NCI-H2107 (cell line): ENCODE measurements at places on chromosomes 7 and 10.

GRCh38 chr10:60286559-60286958 is 103.1 kb downstream of the ANK3 start:
- DNase-seq: no peak

DNA sequence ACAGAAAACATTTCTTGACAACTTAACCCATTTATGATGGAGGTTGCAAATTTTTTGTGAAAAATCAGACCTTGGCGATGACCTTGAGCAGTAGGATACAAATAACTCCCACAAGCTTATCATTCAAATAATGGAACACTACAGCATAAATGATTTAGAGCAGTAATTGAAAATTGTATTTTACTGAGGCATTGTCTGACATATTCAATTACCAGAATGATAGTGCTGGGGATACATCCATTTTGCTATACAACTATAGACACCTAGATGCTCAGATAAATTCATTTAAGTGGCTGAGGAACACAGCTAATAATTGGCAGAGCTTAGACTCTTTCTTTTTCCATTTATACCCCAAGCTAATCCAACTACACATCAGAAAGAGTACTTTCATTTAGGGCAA is 18.9 kb downstream of the TWIST1 start:
- no peak for DNase-seq

DNA sequence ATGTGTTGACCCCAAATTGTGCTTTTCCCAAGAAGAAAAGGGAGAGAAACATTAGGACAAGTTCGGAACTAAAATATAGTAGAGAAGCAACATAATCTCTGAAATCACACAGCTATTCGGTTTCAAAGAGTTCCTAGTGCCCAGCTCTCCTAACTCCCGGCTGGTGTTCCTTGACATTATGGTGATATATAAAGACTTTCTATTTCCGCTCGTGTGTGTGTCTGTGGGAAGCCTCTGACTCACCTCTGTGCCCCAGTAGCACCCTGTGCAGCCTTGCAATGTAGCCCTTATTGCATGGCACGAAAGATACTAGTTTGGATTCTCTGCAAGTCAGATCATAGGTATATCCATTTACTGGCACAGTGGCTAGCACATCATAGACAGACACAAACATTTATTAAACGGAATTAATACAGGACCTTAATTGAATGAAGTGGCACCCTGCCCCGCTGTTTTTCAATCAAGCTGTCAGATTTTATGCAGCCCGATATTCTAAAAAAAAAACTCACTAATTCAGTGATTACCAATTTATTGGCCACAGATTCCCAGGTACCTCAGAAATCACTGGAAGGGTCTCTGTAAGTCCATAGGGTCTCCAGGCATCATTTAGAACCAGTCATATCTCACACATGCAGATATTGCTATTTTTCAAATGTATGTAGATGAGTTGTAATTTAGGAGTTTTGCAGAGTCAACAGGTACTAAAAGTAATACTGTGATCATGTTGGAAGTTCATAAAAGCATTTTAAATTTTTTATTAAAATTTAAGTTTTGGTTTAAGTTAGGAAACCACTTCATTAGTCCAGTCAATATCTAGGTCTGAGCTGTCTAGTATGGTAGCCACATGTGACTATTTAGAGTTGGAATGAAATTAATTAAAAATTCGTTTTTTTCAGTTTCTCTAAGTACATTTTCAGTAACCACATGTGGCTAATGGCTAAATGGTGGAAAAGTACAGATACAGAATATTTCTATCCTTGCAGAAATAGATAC is 43.3 kb downstream of the SFTPD start:
- DNase-seq: no peak

GRCh38 chr10:21926949-21927348 is 76.6 kb downstream of the DNAJC1 start:
- no peak for DNase-seq

- no peak for DNase-seq
Measured at GRCh38 chr10:74870191-74870590, 43.8 kb downstream of the KAT6B start.

DNA sequence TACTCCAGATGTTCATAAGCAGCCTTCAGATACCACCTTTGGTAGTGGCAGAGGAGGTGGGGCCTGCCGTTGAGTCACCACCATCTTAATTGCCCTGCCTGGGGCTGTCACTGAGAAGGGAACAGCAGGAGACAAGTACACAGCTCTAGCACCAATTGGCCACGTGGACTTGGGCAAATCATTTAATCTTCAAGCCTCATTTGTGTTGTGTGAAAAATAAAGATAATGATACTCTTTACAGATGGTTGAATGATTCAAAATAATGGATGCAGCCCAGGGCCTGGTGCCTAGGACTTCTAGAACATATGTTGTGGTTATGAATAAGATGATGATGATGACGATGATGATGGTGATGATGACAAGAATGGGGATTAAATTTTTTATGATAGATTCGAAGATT is 111.9 kb upstream of the ADAM12 start:
- no peak for DNase-seq

- no peak for DNase-seq
Measured at GRCh38 chr10:72133517-72133916, 45.2 kb upstream of the SPOCK2 start.

GRCh38 chr10:58842860-58843376 is 330.2 kb downstream of the BICC1 start:
- DNase-seq: no peak

- DNase-seq: no peak
Measured at GRCh38 chr7:102061981-102062390, 224.7 kb upstream of the SH2B2 start.

DNA sequence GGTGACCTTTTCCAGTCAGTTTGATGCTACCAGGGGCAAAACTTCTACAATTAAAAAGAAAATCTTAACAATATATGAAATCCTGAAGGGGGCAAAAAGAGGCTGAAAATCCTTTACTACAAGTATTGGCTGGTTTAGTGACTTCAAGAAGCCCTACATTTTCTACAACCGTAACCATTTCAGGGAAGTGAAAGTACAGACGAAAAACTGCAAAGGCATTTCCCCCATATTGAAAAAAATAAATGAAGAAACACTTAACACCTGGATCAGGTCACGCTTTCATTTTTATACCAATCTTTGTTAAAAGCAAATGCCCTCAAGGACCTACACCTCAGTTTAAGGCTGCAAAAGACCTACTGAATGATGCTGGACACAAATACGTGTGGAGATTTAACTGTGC is 38.6 kb downstream of the IL6 start:
- no peak for DNase-seq

- no peak for DNase-seq
Measured at GRCh38 chr10:55495555-55495954, 694.5 kb upstream of the PCDH15 start.

GRCh38 chr10:58367069-58367468 is 18.1 kb upstream of the TFAM start:
- DNase-seq: no peak

GRCh38 chr10:132443983-132444876 is 47.2 kb downstream of the PWWP2B start:
- DNase-seq: no peak

GRCh38 chr10:95425592-95426465 is 135.0 kb upstream of the PDLIM1 start:
- DNase-seq: no peak

- DNase-seq: no peak
Measured at GRCh38 chr10:121797490-121797889, 130.3 kb downstream of the ATE1 start.

DNA sequence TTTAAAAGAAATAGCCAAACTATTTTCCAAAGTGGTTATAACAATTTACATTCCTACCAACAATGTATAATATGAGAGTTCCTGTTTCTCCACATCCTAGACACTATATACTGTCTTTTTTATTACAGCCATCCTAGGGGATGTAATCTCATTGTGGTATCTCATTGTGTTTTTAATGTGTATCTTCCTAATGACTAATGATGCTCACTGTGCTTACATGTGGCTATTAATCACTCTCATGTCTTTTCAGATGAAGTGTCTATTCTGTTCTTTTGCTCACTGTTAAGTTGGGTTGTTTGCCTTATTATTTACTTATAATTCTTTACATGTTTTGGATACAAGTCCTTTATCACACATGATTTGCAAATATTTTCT is 71.8 kb downstream of the ZNF438 start:
- DNase-seq: no peak

- DNase-seq: no peak
Measured at GRCh38 chr7:17940951-17941431, 697 bp upstream of the SNX13 start.

DNA sequence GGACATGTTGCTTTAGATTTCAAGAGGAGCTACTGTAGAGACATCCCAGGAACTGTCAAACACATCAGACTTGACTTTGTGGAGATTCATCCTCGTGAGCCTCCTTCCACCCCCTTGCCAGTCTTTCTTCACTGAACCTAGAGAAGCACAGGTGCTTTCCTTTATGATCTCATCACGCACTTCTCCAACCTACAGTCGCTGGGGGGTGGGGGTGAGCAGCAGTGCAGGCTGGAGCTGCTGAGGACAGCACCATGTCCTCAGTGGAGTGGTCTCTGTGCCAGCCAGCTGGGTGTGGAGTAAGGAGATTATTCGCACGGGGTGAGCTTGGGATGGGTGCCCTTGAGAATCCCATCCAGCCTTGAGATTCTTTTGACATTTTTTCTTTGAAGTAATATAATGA is 88.1 kb downstream of the VOPP1 start:
- DNase-seq: no peak

DNA sequence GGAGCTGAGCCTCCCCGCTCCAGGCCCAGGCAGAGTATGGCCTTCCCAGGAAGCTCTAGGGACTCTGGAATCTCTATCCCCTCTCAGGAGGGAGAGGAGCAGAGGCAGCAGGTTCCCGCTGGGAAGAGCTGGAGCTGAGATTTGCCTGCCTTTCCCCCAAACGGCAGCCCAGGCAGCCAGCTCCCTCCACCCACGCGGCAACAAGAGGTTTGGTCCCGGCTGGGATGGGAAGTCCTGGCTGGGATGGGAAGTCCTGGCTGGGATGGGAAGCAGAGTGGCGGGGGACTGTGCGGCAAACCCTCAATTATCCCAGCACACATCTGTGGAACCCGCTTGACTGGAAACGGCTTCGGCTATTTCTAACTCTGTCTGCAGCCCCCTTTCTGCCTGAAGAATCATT is 223.0 kb downstream of the ELFN1 start:
- DNase-seq: no peak

- DNase-seq: no peak
Measured at GRCh38 chr10:125823663-125824251, 411 bp downstream of the BCCIP start.

DNA sequence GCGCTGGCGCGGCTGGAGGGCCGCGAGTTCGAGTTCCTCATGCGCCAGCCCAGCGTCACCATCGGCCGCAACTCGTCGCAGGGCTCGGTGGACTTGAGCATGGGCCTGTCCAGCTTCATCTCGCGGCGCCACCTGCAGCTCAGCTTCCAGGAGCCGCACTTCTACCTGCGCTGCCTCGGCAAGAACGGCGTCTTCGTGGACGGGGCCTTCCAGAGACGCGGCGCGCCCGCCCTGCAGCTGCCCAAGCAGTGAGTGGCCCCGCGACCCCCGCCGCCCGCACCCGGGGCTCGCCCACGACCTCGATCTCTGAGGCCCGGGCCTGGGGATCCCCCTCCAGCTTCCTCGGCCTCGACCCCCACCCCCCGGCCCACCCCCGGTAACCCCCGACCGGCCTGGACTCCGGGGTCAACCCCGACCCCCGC is 537 bp downstream of the FOXK1 start:
- no peak for DNase-seq

- no peak for DNase-seq
Measured at GRCh38 chr7:112136271-112137008, 69.8 kb downstream of the DOCK4 start.

DNA sequence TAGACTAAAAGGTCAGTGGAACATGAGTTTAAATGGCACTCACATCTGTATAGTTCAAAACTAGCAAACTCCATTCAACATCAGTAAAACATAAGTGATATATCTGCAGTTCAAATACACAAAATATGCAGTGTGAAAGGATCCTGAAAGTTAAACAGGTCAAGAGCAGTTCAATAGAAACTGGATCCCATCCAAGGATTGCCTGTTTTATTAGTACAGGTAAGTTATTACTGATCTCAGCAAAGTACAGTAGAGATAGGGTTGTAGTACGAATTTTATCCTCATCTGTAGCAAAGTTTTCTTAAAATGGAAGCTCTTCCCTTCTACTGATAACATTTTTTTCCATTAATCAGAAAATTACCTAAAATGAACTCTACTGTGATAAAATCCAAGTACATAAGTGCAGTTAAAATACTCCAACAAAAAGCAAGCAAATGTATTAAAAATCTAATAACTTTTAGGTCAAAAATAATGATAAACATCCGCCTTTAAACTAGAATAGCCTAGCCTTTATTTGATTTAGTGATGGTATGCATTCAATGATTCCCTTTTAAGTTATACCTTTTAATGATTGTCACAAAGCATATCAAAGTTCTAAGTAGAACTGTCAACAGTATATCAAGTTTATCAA is 2.2 kb downstream of the ZNF800 start:
- no peak for DNase-seq

GRCh38 chr10:14429043-14429700 is 98.4 kb upstream of the FRMD4A start:
- DNase-seq: no peak

DNA sequence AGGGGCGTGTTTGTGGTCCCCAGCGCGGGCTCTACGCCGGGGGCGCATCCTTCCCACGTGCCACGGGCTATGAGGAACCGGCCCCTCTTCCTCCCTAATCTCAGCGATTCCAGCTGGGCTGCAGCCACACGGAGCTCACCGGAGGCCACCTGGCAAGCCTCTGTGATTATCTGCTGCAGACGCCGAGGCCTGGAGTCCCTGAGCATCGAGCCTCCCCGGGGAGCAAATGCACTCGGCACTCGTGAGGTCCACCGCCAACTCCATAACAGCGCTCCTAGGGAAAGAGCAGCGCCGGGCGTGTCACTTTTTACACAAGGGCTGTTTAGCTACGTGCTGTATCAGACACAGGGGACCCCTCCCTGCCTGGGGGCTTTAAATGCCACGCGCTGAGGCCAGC is 101.2 kb downstream of the DYNC2I1 start:
- DNase-seq: peak; percentile 37
